CD4-positive, alpha-beta T cell treated with Interleukin-6 at 100 ng/mL for 8 hours (primary cell): ENCODE measurements at places on chromosomes 2 and 18.

- no peak for DNase-seq
Observed at GRCh38 chr18:75395137-75395536, 32.4 kb downstream of the SMIM21 start.

DNA sequence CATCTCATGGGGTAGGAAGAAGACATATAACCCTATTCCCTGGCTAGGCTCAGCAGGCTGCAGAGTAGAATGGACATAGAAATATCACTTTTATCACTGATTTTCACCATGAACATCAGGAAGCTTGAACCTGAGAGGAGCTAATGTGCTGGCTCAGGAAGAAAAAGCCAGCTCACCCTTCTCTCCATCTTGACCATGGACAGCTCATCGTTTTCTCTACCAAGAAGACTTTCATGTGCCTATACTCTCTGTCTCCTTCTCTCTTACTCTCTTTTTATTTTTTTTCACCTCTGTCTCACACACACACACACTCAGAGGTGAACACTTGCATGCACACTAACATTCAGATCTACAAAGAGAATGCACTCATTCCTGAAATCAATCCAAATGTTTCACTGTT lies 372.8 kb upstream of the CNTNAP5 start:
- no peak for DNase-seq

DNA sequence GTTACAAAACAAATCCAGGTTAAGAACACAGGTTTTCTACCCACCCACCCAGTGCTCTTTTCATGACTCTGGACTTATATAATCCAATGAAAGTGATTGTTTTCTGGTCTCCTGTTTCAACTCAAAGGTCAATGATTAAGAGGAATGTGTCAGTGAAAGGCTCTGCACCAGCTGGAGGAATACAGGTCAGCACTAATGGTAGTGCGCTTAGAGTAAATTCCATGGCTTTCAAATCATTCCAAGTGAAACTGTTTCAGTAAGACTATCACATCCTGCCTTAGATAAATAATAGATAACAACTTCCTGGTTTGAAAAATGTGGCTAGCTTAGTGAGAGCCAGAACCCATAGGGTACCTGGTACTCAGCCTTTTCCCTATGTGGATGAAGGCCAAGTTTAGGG lies 47.8 kb downstream of the SLC9A4 start:
- no peak for DNase-seq

- DNase-seq = no peak
Observed at GRCh38 chr2:238114331-238114841, 14.2 kb downstream of the ESPNL start.

GRCh38 chr2:214169281-214169680 lies 241.6 kb upstream of the VWC2L start:
- DNase-seq = no peak

DNA sequence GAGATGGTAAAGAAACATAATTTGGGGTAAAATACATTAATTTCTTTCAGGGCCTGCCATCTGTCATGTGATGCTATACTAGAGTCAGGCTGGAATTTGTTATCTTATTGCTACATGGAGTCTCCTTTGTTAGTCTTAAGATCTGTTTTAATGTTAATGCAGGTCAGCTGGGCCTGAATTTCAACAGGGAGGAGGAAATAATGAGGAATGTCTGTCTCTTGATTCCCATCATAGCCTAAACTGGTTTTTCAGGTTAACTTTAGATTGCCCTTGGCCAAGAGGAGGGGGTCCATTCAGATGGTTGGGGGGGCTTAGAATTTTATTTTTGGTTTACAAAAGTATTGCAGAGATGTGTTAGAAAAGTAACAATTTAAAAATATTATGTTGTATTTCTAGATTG lies 19.0 kb upstream of the FEZ2 start:
- DNase-seq = no peak

GRCh38 chr18:63208676-63209075 lies 110.9 kb downstream of the BCL2 start:
- DNase-seq = no peak

- DNase-seq = no peak
Observed at GRCh38 chr18:58335821-58336220, 291.8 kb downstream of the NEDD4L start.

GRCh38 chr2:171524018-171524401 lies 1.7 kb downstream of the CYBRD1 start:
- DNase-seq = no peak
